Kidney capillary endothelial cell (primary cell): ENCODE measurements at places on chromosomes 2 and 18.

- DNase-seq = no peak
Observed at GRCh38 chr2:10761591-10761990, 40.2 kb downstream of the ATP6V1C2 start.

DNA sequence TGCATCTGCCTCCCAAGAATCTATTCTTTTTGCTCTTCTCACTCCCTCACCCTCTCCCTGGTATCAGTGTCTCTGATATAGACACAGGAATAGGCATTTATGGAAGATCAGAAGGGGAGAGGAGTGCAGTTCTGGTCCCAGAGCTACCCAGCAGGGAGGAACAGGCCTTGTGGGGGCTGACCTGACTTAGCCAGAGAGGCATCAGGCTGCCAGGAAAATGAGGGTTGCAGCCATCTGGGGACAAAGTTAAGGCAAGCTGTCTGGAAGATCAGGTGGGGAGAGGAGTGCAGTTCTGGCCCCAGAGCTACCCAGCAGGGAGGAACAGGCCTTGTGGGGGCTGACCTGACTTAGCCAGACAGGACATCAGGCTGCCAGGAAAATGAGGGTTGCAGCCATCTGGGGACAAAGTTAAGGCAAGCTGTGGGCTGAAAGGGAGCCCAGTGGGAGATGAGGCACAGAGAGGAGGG lies 69.9 kb upstream of the HK2 start:
- no peak for DNase-seq

DNA sequence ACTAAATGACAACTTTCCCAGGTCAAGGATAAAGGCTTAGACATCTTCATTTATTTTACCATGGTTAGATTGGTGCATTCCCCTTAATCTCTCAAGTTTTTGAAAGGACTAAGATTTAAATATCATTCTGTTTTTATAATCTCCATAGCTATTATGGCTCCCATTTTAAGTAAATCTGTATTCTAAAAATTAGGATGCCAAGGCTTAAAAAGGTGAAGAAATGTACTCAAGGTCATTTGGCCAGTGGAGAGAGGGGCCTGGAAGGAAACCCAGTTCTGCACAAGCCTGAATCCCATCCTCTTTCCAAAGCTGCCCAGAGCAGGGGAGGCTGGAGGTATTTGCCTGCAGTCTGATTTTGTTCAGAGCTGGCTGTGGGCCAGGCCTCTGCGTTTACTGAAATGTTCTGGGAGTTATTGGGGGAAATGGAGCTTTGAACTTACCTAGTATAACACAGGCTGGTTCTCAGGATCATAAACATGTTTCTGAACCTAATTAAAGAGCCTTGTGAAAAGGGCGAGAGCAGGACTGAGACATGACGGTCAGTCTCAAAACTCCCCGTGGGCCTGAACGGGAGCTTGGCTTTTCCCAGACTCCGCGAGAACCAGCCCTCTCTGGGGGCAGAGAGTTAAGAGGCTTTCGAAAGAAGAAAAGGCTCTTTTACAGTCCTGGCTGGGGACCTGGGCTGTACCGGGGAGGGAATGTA lies 85.6 kb downstream of the DDX1 start:
- DNase-seq = no peak

GRCh38 chr18:35289293-35289692 lies 736 bp downstream of the ZSCAN30 start:
- DNase-seq = peak; percentile 21

GRCh38 chr2:109290887-109291643 lies 162.1 kb downstream of the SH3RF3 start:
- DNase-seq = no peak

GRCh38 chr2:197113275-197113711 lies 186.8 kb upstream of the PGAP1 start:
- peak; percentile 39 for DNase-seq

- no peak for DNase-seq
Observed at GRCh38 chr18:5772306-5773105, 122.8 kb downstream of the TMEM200C start.

DNA sequence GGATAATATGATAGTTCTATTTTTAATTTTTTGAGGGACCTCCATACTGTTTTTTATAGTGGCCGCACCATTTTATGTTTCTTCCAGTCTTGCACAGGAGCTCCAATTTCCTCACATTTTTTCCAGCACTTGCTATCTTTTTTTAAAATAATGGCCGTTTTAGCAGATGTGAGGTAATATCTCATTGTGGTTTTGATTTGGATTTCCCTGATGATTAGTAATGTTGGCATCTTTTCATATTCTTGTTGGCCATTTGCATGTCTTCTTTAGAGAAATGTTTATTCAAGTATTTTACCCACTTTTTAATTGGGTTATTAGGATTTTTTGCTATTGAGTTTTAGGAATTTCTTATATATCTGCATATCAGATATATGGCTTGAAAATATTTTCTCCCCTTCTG lies 29.9 kb upstream of the NAPG start:
- no peak for DNase-seq

DNA sequence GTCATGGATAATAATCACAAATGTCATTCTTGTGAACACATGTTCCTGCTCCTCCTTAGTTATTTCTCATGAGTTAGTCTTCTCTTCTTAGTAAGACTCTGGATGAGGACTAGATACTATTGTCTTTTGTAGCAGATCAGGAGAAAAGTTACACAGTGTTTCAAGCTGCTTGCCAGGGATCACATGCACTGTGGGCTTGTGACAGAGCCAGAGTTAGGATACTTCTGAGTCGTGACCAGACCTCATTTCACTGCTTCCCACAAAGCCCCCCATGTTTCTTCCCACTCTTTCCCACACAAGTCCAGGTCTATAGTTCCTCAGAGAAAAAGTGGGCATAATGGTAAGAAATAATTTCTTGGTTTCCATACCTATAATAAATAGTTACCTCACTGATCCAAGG lies 80.2 kb upstream of the LRATD1 start:
- DNase-seq = no peak

DNA sequence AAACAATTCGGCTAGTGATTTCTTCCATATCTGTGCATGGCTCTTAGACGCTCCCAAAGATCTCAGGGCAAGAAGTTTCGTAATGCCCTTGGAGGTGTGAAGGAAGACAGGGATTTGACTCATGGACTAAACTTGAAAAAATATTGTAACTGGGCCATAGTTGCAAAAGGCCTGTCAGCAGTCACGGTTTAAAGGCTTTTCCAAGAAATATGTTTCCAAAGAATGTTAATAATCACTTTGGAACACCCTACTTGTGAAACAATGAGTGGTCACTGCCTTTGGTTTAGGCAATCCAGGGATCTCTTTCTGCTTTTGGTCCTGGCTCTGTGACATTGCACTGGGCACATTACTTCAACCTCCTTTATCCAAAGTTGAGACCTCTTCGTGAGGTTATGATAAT lies 102.5 kb upstream of the RASGRP3 start:
- DNase-seq = no peak

DNA sequence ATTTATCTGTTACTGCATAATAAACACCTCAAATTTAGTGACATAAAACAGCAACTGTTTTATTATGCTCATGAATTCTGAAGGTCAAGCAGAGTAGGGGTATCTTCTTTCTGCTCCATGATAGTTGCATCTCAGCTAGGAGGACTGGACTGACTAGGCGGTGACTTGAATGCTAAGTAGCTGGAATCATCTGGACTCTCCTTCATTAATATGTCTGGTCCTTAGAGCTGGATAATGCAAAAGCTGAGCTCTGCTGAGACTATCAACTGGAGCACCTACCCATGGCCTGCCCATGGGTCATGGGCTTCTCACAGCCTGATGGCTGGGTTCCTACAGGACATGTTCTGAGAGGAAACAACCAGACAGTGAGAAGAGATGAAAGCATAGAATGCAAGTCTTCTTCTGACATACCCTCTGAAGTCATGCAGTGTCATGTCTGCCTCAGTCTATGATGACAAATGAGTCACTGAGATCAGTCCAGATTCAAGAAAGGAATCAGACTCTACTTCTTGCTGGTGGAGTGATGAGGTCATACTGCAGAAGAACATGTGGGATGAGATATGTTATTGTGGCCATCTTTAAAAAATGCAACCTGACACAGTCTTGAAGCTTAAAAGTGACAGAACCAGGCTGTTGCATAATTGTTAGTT lies 174.2 kb upstream of the OSR1 start:
- peak; percentile 6 for DNase-seq

DNA sequence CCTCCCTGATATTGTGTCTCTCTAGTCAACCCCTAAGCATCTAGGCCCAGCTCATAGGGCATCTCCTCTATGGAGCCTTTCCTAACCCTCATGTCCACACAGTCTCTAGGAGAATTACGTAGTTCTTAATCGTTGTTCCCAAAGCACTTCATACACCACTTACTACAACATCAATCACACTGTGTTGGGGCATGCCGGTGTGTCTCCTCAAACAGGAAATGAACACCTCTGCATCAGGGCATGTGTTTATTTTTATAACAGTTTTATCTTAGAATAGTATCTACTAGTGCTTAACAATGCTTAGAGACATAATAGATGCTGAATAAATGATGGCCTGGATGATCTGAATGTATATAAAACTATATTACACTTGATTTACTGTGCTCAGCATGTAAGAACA lies 19.7 kb downstream of the CYP1B1 start:
- no peak for DNase-seq

DNA sequence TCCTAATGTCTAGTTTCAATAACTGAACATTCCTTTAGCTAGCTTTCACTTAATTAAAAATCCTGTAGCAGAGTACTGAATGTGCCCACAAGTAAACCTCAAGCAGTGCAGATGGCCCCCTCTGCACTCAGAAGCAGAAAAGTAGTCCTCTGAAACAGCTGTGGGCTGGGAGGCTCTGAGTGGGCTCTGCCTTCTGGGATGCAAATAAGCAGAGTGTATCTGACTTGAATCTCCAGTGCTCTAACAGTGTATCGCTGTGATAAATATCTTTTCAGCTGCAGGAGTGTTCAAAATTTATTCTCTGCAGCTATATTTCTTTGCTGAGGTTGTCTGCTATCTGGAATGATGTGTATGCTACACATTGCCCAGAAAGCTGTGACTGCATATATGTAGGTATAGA lies 44.8 kb upstream of the SYT4 start:
- no peak for DNase-seq

- DNase-seq = no peak
Observed at GRCh38 chr2:224032283-224032682, 6.8 kb downstream of the SERPINE2 start.

DNA sequence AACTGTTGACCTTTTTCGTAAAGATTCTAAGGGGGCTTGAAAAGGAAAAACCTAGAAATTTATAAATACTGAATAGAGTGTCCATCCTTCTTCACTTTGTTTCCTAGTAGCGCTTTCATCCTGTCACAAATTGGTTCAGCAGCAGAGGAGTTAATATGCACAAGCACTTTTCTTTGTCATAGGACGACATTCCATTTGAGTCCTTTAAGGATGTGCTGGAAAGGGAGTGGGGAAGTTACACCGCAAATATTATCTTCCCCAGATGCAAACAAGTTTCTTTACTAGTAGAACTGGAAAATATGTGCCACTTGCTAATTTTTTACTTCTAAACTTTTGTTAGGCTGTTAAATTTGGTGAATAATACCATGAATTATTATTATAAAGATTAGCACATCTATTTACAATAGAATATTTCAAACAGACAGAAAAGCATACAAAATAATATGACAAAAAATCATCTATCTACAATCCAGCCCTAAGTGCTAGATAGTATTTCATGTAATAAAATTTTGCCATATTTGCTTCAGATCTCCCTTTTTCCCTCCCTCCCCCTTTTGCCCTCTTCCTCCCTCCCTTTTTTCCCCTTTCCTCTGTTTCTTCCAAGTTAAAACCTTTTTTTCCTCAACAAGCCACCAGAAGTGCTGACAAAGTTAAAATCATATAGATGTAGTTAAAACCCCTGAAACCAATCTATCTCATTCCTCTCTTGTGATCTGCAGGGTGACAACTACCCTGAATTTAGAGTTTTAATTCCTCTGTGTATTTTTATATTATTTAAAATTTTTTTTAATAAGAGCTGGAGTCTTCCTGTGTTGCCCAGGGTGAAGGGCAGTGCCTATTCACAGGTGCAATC lies 50.5 kb upstream of the MAP4K3 start:
- no peak for DNase-seq

DNA sequence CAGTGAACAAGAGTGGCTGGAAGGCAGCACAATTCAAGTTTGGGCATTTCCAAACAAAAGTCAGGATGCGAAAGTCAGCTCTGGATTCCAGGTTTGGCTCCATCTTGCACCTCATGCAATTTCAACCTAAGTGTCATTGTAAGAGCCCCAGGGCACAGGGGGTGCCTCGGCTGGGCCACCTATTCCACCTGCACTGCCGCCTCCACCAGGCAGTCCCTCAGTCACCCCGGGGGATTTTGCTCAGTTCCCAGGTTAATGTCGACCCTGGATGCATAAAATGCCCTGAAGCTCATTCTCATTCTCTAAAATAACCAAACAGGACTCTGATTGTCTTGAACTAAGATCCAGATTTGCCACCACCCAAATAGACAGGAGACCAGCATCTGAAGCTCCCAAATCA lies 77.6 kb downstream of the EDAR start:
- no peak for DNase-seq

GRCh38 chr2:138930571-138930970 lies 150.4 kb upstream of the NXPH2 start:
- DNase-seq = no peak

DNA sequence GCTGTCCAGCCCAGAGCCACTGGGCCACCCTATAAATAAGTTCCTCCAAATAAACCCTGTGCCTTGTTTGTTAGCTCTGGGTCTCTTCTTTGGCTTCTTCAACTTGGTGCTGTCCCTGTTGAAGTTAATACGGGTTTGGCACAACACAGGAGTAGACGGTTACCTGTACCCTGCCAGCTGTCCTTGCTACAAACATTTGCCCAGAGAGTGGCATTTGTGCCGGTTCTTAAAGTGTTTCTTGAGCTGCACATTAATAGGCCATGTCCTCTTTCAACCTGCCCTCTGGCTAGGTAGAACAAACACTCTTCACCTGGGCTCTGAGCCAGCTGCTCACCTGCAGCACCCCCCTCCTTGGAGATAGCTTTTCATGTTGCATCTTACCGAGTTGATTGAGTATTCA lies 139.2 kb downstream of the NEDD4L start:
- no peak for DNase-seq
